ENCODE measurements at places on chromosomes 16 and 17.

DNA sequence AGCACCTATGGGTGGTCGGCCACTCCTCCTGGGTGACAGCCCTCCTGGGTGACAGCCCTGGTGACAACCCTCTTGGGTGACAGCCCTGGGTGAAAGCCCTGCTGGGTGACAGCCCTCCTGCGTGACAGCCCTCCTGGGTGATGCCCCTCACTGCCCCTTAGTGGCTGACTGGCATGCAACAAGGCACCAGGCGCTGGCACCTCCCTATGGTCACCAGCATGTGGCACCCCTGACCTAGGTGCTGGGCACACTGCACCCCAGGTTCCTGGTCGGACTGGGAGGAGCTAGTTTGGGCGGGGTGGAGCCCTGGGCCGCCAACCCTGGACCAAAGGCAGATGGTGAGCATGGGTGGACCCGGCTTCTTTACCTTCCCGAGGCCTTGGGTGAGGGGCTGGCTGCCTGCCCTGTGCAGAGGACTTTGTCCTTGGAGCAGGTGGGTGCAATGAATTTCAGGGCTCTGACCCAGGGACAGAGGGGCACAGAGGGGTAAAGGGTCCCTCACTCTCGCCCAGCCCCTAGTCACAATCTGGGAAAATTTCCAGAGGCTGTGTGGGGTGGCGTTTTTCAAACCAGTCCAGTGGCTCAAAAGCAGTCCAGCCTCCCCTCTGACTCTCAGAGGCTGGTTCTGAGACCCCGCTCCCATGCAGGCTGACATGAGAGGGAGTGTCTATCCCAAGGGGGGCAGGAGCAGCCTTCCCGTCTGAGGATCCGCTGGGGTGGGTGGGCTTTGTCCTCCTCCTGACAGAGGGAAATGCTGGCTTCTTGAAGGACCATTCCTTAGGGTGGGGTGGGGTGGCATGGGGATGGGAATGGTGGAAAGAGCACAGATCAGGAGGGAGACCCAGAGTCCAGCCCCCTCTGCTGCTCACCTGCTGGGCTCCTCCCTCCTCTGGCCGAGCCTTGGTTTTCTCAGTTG lies 25.9 kb upstream of the TNFRSF13B start:
- no peak for DNase-seq

GRCh38 chr17:7848131-7848579 lies 6.7 kb upstream of the TMEM88 start:
- DNase-seq: no peak

GRCh38 chr16:15032547-15033308 lies 23.1 kb downstream of the NTAN1 start:
- no peak for DNase-seq

GRCh38 chr17:40579471-40579870 lies 14.2 kb upstream of the CCR7 start:
- DNase-seq: no peak

DNA sequence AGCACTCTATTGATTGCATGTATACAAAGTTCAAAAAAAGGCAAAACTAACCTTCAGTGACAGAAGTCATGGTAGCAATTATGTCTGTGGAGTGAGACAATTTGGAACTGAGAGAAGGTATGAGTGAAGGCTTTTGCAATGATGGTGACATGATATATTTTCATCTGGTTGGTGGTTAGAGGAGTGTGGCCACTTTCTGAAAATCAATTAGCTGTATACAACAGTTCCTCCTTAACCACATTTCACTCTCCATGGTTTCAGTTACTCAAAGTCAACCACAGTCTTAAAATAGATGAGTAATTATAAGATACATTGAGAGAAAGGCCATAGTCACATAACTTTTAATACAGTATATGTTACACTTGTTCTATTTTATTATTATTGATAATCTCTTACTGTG lies 26.2 kb downstream of the ADAMTS18 start:
- DNase-seq: no peak

GRCh38 chr16:23629516-23629915 lies 11.6 kb downstream of the PALB2 start:
- DNase-seq: no peak

Measured in COR-L47 (cell line).